ENCODE measurements at places on chromosomes 13 and 19.

DNA sequence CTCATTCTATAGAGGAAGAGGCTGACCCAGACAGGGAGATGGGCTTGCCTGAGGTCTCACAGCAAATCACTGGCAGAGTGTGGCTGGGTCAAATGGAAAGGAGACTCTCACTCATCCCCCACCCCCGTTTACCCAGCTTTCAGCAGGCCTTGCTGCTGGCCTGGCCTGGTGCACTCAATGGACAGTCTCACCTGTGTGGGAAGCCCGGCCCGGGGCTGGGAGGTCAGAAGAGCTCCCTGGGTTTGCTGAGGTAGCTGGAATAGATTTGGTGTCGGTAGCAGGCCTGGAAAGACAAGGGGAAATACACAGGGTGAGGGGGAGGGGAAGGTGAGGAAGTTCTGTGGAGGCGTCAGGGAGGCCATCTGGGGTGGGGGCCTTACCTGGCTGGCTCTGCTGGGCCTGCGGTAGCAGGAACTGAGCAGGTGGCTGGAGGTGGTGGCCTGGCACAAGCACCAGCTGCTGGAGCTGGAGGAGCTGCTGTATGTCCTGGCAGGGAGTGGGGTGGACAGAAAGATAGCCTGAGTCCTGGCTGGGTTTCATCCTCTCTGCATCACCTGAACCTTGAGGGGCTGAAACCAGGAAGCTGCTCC, 23.5 kb downstream of the ZNF574 start:
- no peak for DNase-seq

DNA sequence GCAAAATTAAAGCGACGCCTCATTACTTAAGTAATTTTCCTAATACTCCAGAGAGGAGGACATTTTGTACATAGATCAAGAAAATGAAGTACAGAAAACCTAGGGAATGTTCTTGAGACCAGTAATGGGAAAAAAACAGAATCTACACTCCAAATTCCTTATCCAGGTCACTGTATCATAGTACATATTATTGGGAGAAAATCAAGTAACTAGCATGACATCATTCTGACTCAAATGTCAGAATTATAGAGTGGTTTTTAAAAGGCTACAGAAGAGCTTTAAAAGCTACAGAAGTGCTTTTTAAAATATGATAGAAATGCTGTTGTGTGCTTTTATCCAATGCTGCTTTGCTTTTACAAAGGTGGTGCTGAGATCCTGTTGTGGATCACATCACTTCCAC, 86.3 kb upstream of the SLC15A1 start:
- DNase-seq = no peak

- DNase-seq = no peak
Observed at GRCh38 chr19:57818378-57818777, 3.7 kb upstream of the ZNF552 start.

DNA sequence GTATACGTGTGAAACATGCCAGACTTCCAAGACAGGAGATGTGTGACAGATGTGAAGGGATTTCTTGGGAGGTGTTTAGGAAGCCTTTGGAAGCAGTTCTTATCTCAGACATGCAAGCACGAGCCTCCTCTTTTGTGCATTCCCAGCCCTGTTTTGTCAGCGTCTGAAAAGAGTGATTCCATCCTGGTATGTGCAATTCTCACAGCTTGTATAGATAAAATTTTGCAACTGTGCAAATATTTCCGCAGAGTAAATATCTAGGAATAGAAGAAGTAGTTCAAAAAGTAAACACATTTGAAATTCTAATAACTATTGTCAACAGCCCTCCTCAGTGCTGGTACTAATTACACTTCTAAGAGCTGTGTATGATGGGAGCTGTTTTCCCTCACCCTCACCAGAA, 72.3 kb upstream of the C1QTNF9B start:
- DNase-seq = no peak

GRCh38 chr13:48977286-48977625, 1.5 kb downstream of the FNDC3A start:
- DNase-seq = no peak

GRCh38 chr19:55579766-55580621, 654 bp downstream of the ZNF579 start:
- DNase-seq = no peak

- DNase-seq = no peak
Observed at GRCh38 chr19:40745402-40745780, 4.9 kb downstream of the ACTMAP start.

DNA sequence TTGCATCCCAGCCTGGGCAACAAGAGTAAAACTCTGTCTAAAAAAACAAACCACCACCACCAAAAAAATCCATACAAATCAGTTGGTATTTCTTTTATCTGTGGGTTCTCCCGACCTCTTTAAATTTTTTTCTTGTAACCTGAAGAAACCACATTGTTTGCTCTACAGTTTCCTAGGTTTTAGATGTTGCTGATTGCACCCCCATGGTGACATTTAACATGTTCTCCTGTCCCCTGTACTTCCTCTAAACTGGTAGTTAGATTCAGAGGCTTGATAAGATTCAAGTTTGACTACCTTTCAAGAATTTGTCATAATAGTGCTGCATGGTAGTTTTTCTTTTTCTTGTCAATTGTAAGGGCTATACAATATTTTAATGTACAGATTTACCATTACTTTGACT, 24.0 kb downstream of the ALG5 start:
- no peak for DNase-seq

- DNase-seq = no peak
Observed at GRCh38 chr13:25181597-25181996, 9.5 kb upstream of the AMER2 start.

- no peak for DNase-seq
Observed at GRCh38 chr19:6229951-6230712, 49.6 kb downstream of the MLLT1 start.

DNA sequence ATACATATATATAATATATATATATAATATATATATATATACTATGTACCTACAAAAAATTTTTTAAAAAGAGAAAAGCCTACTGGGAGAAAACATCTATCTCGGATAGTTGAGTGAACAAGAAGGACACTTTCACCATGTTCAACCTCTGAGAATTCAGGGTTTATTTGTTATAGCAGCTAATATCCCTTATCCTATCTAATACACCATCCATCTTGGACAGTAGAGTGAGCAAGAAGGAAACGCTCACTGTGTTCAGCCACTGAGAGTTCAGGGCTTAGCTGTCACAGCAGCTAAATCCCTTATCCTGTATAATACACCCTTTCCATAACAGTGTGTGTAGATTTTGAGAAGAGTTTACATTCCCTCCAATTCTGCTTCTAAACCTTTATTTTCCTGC, 38.1 kb upstream of the CACNA1A start:
- no peak for DNase-seq

DNA sequence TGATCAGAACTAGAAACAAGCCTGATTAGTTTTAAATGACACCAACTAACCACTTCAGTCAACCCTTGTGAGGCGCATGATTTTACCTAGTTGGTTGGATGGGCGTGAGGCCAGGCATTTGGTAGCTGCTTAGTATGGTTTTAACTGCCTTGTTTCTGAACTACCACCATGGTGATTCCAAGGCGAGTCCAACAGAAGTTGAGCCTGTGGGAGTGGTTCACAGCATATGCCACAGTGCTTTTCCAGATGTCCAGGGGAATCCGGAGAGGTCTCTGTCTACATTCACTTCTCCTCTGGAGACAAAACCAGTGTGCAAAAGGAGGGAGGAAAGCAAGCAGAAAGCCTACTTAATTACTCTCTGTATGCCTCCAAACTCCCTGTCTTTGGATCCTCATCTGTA, 524.1 kb downstream of the GPC6 start:
- DNase-seq = no peak

- DNase-seq = no peak
Observed at GRCh38 chr19:51006406-51006805, 5.0 kb upstream of the KLK8 start.

GRCh38 chr19:7916955-7917266, 2.3 kb downstream of the TGFBR3L start:
- DNase-seq = no peak

GRCh38 chr13:33261387-33262061, 24.0 kb downstream of the STARD13 start:
- DNase-seq = no peak

- DNase-seq = no peak
Observed at GRCh38 chr19:53898166-53898565, 10.9 kb upstream of the CACNG7 start.

DNA sequence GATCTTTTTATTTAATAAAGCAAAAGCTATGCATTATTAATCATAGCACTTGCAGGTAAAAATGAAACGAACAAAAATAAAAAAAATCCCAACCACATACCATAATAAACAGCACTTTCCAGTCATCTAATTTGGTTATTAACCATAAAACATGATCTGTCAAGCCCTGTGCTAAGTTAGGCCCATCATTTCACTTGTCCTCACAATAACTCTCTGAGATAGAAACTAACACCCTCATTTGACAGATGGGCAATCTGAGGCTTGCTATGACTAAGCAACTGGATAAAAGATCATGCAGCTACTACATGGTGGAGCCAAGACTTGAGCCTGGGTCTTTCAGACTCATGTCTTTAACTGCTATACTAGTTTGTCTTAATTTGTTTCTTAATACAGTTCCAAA, 21.8 kb downstream of the PROSER1 start:
- no peak for DNase-seq

DNA sequence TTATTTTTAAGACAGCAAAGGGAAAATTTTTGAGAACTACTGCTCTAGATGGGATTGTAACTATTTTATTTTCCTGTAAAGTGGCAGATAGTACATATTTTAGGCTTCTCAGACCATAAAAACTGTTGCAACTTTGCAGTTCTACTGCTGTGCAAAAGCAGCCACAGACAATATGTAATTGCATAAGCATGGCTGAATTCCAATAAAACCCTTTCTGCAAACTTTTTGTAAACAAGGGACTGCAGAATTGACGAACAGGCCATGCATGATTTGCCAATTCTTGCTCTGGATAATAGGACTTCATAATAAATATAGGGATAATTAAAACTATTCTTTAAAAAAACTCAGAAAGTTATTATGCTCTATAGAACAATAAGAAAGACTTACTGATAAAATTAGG, 149.1 kb downstream of the SLITRK5 start:
- DNase-seq = no peak

DNA sequence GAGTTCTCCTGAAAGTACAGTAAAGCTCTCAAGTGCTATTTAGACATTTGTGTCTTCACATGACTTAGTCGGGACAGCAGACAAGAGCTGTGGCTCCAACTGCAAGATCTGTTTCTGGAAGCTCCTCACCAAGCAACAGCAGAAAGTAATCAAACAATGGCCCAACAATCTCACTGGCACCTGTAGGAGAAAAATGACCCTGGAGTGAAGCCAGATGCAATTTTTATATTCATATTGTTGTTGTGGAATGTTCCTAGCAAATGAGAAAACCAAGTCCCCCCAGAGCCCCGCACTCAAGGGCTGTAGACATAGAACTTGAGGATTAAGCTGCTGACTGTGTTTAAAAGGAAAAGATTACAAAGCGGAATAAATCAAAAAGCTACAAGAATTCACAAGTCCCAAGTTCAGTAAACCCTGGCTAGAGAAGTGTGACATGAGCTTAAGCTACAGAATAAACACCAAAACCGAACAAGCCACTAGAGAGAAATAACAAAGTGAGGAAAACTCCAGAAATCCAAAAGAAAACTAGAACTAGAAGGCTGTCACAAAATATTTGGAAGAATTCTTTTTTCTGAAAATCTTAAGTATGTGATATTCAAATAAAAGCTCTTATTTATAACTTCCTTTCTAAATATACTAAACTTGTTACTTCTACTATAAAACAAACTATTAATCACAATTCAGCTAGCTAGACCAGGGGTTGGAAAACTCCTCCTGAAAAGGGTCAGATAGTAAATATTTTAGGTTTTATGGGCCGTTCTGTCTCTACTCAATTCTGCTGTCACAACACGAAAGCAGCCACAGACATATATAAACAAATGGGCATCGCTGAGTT, 454.5 kb downstream of the SUCLA2 start:
- DNase-seq = no peak

DNA sequence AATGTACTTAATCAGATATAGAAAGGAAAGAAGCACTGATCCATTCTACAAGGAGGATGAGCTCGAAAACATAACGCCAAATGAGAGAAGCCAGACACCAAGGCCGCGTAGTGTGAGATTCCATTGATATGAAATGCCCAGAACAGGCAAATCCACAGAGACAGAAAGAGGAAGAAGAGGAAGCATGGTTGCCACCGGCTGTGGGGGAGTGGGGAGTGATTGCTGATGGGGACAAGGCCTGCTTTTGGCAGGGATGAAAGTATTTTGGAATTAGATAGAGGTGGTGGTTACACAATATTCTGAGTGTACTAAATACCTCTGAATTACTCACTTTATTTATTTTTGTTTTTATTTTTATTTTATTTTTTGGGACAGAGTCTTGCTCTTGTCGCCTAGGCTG, 50.2 kb upstream of the KLF2 start:
- DNase-seq = no peak

- no peak for DNase-seq
Observed at GRCh38 chr13:90533866-90534265, 813.6 kb upstream of the MIR17HG start.

- no peak for DNase-seq
Observed at GRCh38 chr19:3442487-3443071, 37.7 kb downstream of the SMIM24 start.

Measured in CD4-positive, alpha-beta T cell treated with Interleukin-15 for 1 hour (primary cell).